Type B pancreatic cell (in vitro differentiated cells): ENCODE measurements at places on chromosomes 7 and 10. TPM values are rescaled to one million over a fixed set of nuclear protein-coding genes. Genes with fewer than 3 reads are reported as not detected.

GRCh38 chr7:31853380-31853779 is 166.4 kb downstream of the PPP1R17 start:
- H3K4me1 ChIP-seq = no peaks in the 10 kb centered on the region
- H3K27me3 ChIP-seq = no peaks in the 10 kb centered on the region
- H3K36me3 ChIP-seq = no peaks in the 10 kb centered on the region
- DNase-seq = no peak
- no peak overlapping the region for H3K27ac ChIP-seq

DNA sequence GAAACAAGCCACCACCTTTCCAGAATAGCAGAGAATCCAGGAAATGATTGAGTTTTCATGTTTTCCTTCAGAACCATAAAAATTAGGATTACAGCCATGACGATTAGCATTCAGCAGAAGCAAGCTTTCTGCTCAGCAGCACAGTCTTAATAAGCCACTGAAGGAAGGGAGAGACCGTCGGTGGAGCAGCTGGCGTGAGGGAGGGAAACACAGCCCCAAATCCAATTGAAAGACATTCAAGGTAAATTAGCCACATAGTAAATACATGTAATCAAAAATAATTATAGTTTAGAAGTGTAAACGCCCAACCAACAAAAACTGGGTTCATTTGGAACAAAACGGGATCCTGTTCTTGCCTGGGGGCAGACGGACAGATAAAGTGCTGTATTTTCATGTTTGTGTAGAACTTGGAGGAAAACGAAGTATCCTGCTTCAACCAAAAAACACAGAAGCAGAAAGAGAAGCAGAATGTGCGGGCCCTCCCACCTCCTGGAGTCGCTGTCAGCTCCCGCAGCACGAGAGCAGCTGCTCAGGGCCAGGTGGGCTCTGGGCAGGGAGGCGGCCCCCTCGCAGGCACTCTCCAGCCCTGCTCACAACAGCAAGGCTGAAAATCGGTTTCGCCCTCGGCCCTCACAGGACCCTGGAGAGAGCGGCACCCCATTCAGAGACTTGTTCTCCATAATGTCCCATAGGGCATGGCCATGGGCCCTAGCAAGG is 84.9 kb downstream of the TCERG1L start:
- H3K36me3 ChIP-seq = no peaks in the 10 kb centered on the region
- no peak for DNase-seq
- H3K4me3 ChIP-seq = no peak overlapping the region
- peaks cover 4% of the 10 kb centered on the region for H3K4me1 ChIP-seq
- no peak overlapping the region for H3K27ac ChIP-seq

GRCh38 chr7:2009541-2010001 is 223.2 kb downstream of the MAD1L1 start:
- no peak for DNase-seq
- H3K27ac ChIP-seq = peak overlapping the region; percentile 58
- H3K36me3 ChIP-seq = no peaks in the 10 kb centered on the region
- H3K4me3 ChIP-seq = no peak overlapping the region
- H3K4me1 ChIP-seq = peaks cover 23% of the 10 kb centered on the region
- no peaks in the 10 kb centered on the region for H3K27me3 ChIP-seq

DNA sequence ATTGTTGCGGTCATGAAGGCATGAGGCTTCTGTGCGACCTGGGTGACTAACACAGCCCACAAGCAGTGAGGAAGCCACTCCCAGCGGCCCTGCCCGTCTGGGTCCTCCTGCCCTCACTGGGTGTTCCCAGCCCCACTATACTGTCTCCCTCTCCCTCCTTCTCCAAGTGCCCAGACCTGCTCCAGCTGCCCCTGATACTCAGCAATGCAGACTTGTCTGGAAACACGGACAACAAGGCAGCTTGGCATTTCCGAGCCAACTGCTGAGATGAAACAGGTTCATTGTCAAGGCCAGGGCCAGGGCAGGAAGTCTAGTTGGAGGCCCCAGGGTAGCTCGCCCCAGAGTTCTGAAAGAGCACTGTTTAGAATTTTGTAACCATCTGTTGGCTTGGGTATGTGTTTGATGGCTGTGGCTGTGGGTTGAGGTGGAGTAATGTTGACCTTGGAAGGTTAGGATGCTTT is 95.7 kb downstream of the RBM20 start:
- H3K27ac ChIP-seq = no peak overlapping the region
- H3K4me1 ChIP-seq = peaks cover 16% of the 10 kb centered on the region
- no peak for DNase-seq
- no peaks in the 10 kb centered on the region for H3K27me3 ChIP-seq

DNA sequence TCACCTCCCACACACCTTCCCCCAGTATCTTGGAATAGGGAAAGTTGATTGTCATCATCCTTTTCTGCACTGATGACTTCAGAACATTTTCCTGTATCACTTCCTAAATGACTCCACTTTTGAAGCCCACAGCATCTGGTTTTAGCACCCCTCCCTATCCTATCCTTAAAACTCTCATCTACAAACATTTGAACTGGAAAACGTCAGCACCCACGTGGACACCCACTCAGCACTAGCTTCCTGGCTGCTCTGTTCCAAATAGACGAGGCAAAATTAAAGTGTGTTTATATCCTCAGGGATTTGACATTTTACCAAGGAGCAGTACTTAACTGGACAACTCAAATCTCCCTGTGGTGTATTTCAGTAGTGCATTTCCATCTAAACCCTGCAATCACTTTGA is 73.9 kb downstream of the REEP3 start:
- peaks cover 23% of the 10 kb centered on the region for H3K36me3 ChIP-seq
- peak overlapping the region; percentile 12 for H3K27ac ChIP-seq
- no peak overlapping the region for H3K4me3 ChIP-seq
- H3K4me1 ChIP-seq = peaks cover 9% of the 10 kb centered on the region
- DNase-seq = no peak

GRCh38 chr10:58781873-58782488 is 269.3 kb downstream of the BICC1 start:
- no peak for DNase-seq
- H3K4me3 ChIP-seq = no peak overlapping the region
- H3K4me1 ChIP-seq = peaks cover 28% of the 10 kb centered on the region
- peaks cover 4% of the 10 kb centered on the region for H3K36me3 ChIP-seq

MACC1 gene
- 14.8 and 27.8 TPM in 2 replicates for total RNA-seq

DNA sequence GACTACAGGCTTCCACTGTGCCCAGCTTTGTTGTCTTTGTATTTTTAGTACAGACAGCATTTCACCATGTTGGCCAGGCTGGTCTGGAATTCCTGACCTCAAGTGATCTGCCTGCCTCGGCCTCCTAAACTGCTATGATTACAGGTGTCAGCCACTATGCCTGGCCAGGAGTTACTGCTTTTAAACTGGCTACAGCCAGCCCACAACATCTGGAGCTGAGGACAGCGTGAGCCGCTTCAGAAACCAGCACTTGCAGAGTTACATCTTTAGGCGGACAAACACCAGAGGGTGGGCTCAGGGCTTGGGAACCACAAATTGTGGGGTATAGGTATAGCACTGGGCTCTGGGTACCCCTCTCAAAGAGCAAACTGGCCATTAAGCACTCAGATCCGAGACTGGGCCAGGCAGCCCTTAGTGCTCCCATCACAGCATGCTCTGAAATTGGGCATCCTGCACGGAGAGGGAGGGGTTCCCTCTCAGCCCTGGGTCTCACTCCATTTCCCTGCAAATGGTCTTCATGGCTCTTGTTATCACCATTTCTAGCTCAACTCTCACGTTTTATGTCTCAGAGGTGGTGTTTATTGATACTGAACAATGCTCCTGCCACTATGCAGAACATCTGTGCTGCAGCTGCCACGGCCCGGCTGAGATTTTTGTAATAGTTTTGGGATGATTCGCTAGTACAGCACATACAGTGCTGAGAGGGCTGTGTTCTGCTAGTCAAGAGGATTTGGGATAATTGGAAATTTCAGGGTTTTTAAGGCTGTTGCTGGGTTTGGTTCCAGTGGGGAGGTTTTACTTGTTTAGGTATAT is 146.4 kb upstream of the LYZL2 start:
- no peak overlapping the region for H3K27ac ChIP-seq
- no peak overlapping the region for H3K4me3 ChIP-seq
- H3K27me3 ChIP-seq = peaks cover 26% of the 10 kb centered on the region
- no peak for DNase-seq

- no peak for DNase-seq
- no peaks in the 10 kb centered on the region for H3K4me1 ChIP-seq
- peaks cover 40% of the 10 kb centered on the region for H3K27me3 ChIP-seq
- no peak overlapping the region for H3K27ac ChIP-seq
These were observed 143.4 kb upstream of the PCGF5 start for GRCh38 chr10:91076991-91077548.

DNA sequence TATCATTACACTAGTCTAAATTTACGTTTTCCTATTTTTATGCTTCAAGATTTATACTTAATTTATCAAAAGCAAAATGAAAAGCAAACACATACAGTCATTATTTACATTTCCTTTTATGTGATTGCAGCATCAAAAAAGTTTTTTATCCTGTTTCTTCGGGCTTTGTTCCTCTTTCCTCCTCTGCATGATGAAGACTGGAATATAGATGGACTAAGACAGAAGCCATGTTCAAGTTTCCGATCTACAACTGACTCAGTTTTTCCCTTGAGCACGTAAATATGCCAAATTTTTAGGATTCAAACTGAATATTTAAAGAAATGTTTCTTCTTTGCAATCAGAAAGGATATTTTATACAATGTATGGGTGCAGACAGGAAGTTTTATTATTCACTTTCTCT is 273.5 kb upstream of the DGKB start:
- no peak for DNase-seq
- no peaks in the 10 kb centered on the region for H3K27me3 ChIP-seq
- H3K4me3 ChIP-seq = no peak overlapping the region
- no peaks in the 10 kb centered on the region for H3K4me1 ChIP-seq
- no peak overlapping the region for H3K27ac ChIP-seq

GNAT3 gene
- 0.70 and 0.81 TPM in 2 replicates for total RNA-seq

GRCh38 chr7:134458341-134458805 is 527 bp downstream of the AKR1B1 start:
- DNase-seq = no peak
- H3K27ac ChIP-seq = peak overlapping the region; percentile 43
- no peaks in the 10 kb centered on the region for H3K27me3 ChIP-seq
- peaks cover 36% of the 10 kb centered on the region for H3K4me1 ChIP-seq
- H3K4me3 ChIP-seq = peak overlapping the region; percentile 90

GIMAP5 gene
- not detected in 2 replicates for total RNA-seq

PDE6C gene
- not detected in 2 replicates for total RNA-seq

GRCh38 chr7:1654738-1655475 is 15.2 kb upstream of the ELFN1 start:
- no peaks in the 10 kb centered on the region for H3K4me1 ChIP-seq
- DNase-seq = no peak
- H3K27me3 ChIP-seq = peaks cover 34% of the 10 kb centered on the region
- H3K36me3 ChIP-seq = no peaks in the 10 kb centered on the region

SPAM1 gene
- total RNA-seq = not detected in 2 replicates

- H3K4me3 ChIP-seq = no peak overlapping the region
- no peak for DNase-seq
- H3K27ac ChIP-seq = no peak overlapping the region
- peaks cover 48% of the 10 kb centered on the region for H3K27me3 ChIP-seq
- H3K4me1 ChIP-seq = no peaks in the 10 kb centered on the region
- no peaks in the 10 kb centered on the region for H3K36me3 ChIP-seq
These were observed 11.6 kb downstream of the GRID1 start for GRCh38 chr10:86354761-86355540.

SLC26A5 gene
- total RNA-seq = not detected in 2 replicates

DNA sequence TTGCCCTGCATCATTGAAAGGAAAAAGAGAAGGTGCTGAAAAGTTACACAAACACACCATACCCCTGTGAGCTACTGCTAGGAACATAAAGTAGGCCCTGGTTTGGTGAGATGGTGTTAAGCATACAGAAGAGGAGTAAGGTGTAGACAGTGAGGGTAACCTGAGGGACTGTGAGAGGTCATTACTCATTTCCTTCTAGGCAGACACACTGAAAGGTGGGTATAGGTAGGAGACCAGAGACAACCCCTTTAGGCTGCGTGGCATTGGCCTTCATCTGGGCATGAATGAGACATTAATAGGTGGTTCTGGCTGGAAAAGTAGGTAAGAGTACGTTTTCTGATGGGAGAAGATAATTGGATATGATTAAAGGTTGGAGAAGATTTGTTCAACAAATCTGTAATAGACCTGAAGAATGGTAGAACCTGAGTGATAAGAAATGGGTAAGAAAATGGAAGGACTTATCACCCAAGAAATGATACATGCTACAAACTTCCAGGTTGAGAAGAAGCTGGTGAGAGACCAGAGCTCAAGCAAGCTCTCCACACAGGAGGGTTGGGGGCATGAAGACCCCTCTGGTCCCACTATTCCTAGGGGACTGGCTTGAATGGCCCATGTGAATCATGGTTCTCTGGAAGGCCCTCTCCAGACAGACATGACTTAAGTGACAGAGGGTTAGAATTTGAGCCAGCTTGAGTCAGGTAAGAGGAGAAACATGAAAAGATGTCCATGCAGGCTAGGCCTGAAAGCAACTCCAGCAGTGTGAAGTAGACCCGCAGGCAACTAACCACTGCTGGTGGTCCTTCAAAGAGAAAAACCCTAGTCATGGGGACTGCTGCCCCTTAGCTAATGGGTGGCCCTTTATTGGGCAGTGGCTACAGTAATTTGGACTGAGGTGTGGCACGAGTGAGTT is 3.8 kb downstream of the COMTD1 start:
- peaks cover 23% of the 10 kb centered on the region for H3K4me1 ChIP-seq
- no peaks in the 10 kb centered on the region for H3K27me3 ChIP-seq
- H3K27ac ChIP-seq = peak overlapping the region; percentile 79

CYTH3 gene
- total RNA-seq = 31.1 and 36.6 TPM in 2 replicates

GRCh38 chr10:117334066-117334465 is 41.2 kb downstream of the PDZD8 start:
- no peak overlapping the region for H3K4me3 ChIP-seq
- H3K27ac ChIP-seq = no peak overlapping the region
- no peaks in the 10 kb centered on the region for H3K27me3 ChIP-seq
- no peak for DNase-seq
- H3K4me1 ChIP-seq = peaks cover 6% of the 10 kb centered on the region

DNA sequence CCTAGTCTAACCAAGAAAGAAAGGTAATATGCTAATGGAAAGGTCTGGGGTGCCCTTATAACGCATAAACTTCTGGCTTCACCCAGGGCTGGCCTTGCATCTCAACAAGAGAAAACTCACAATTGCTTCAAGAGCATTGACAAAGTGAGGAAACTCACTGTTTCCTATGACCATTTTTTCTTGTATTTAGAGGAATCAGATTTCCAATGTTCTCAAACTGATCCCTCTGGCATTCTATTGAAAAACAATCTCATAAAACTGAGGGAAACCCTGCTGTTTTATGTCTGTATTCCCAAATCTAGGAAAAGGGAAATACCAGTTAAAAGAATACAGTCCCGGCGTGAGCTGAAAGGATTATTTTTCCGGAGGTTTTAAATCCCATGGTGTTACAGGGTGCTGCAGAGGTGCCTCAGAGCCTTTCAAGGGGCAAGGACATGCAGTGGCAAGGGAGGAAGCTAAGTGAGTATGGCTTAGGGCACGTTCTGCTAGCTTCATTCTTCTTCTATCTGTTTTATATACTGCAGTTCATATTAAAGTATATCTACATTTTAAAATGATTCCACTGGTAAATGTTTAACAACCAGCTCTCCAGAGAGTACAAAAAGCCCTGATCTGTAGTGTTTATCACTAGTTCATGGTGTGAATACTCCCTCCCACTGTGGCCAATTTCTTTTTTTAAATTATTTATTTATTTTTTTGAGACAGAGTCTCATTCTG is 68.7 kb downstream of the CAV1 start:
- DNase-seq = no peak
- H3K27ac ChIP-seq = no peak overlapping the region
- H3K4me3 ChIP-seq = no peak overlapping the region
- no peaks in the 10 kb centered on the region for H3K36me3 ChIP-seq

ARHGAP22 gene
- 4.1 and 5.1 TPM in 2 replicates for total RNA-seq

GRCh38 chr10:79020015-79020491 is 48.7 kb upstream of the ZMIZ1 start:
- no peak overlapping the region for H3K27ac ChIP-seq
- H3K4me3 ChIP-seq = no peak overlapping the region
- no peak for DNase-seq
- no peaks in the 10 kb centered on the region for H3K27me3 ChIP-seq
- H3K4me1 ChIP-seq = peaks cover 20% of the 10 kb centered on the region
